Immature natural killer cell (primary cell): ENCODE measurements at places on chromosomes 2 and 18. TPM values are rescaled to one million over a fixed set of nuclear protein-coding genes. Genes with fewer than 3 reads are reported as not detected.

DNA sequence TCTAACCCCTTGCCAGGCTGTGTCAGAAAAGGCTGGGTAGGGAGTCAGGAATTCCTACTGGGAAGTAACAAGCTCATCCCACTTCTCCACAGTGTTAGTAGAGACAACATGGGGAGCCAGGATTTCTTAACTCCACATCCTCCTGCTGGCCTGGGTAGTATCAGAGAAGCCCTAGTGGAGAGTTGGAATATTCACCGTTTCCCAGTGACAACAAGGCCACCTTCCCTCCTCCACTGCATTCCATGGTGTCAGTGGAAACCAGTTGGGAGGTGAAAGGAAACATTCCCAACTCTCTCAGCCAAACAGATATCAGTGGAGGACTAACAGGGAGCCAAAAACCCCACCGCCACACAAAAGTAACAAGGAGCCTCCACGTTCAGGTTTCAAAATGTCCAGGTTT, 41.2 kb downstream of the SRD5A2 start:
- DNase-seq, result no peak

- no peak for DNase-seq
Observed at GRCh38 chr2:148603562-148603920, 41.0 kb upstream of the EPC2 start.

DNA sequence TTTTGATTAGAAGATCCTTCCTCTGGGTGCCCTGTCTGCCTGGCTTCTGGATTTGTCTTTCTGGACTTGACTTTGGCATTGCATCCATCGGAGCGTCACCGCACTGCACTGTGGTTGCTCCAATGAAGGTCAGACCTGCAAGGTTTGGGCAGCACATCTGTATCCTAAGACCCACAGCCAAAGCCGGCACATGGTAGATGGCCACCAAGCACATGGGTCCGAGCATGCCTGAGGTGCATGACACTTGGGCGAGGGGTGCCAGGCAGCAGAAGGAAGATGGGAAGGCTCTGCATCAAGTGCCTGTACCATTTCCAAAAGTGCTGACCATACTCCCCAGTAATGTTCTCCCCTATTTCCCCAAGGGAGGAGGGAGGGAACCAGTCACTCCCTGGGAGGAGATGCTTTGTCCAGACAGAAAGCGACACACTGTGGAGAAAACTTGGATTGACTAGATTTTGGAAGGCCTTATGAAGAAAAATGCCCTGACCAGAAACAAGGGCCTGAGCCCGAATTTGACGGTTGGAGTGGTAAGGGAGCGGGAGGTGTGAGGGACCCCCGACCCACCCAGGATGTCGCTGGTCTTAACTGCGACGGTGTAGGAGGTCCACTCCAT, 149.9 kb downstream of the LOXHD1 start:
- no peak for DNase-seq

- DNase-seq, result no peak
Observed at GRCh38 chr18:35511428-35511827, 13.7 kb upstream of the INO80C start.

GRCh38 chr2:195604706-195605105, 52.3 kb upstream of the SLC39A10 start:
- no peak for DNase-seq

GRCh38 chr2:151002959-151003600, 258.6 kb downstream of the RBM43 start:
- no peak for DNase-seq

GRCh38 chr2:239803102-239803765, 221.9 kb downstream of the NDUFA10 start:
- DNase-seq, result no peak

DNA sequence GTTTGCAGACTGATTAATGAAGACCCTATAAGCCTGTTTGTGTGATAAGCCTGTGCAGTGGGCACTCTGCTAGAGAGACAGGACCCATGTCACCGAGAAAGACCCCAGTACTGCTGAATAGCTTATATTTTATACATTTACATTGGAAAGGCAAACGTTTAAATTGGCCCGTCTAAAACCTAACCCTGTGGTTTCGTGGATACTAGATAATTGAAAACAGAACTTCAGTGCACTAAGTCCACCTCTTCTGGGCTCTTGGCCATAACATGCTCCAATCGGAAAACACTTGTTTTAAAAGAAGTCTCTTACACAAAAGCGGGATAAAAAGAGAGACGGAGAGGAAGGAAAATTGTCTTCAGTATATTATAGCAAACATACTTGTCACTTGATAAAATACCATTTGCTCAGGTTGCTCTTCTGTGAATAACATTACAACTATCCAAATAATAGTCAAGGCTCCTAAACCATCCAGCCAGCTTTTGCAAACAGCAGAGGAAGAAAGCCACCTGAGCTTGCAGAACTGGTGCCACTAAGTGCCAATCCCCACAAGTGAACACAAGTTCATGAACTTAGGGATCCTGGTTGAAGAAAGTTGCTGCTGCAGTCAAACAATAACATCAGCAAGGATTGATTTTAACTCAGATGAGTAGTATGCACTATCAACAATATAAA, 218.4 kb upstream of the FN1 start:
- no peak for DNase-seq

DNA sequence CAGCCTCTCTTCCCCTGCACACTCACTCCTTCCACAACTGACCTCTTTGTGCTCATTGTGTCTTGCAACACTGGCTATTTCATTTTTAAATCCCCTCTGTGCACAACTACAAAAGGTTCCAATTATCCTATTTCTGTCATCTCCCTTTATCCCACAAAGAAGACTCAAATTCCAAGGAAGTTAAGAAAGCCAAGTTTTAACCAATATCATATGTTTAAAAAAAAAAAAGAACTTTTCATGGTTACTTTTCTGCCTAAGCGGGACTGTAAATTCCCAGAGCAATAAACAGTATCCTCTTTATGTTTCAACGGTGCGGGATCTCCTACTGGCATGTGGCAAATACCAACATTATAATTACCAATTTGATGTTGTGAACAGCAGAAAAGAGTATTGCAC, 83.8 kb downstream of the DOCK10 start:
- no peak for DNase-seq

- DNase-seq, result no peak
Observed at GRCh38 chr2:235963853-235964577, 204.2 kb downstream of the GBX2 start.

DNA sequence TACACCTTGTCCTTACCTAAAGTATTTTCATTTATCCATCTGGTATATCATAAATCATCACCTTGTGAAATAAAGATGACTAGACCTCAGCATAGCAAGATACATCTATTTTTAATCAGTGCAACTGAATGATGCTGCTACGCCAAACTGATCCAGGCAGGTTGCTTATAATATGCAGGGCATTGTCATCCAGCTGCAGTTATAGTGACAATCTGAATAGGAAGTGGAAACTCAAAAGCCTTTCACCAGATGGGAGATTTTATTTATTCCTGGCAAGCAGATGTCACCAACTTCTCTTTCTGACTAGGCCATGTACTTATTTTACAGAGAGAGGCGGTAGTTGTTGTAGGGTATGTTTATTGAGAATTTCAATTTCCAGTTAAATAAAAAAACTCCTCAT, 747.3 kb downstream of the ADCYAP1 start:
- DNase-seq, result no peak

- DNase-seq, result no peak
Observed at GRCh38 chr2:24304098-24304497, 56.2 kb downstream of the ITSN2 start.

GRCh38 chr2:228675646-228676045, 494.2 kb upstream of the SPHKAP start:
- DNase-seq, result no peak

DNA sequence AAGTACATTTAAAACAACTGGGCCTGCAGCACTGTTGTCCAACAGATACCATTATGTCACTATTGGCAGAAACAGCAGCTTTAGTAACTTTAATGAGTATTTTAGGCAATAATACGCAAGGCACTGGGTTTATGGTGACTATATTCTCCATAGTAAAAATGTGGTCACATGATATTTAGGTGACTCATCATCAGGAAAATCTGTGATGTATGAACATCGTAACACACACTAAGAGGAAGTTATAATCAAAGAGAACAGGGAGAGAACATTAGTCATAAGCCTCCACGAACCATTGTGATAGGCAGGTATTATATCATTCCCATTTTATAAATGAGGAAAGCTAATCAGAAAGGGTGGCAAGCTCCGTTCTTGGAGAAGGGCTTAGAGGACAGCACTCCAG, 36.9 kb downstream of the RAPH1 start:
- no peak for DNase-seq

DNA sequence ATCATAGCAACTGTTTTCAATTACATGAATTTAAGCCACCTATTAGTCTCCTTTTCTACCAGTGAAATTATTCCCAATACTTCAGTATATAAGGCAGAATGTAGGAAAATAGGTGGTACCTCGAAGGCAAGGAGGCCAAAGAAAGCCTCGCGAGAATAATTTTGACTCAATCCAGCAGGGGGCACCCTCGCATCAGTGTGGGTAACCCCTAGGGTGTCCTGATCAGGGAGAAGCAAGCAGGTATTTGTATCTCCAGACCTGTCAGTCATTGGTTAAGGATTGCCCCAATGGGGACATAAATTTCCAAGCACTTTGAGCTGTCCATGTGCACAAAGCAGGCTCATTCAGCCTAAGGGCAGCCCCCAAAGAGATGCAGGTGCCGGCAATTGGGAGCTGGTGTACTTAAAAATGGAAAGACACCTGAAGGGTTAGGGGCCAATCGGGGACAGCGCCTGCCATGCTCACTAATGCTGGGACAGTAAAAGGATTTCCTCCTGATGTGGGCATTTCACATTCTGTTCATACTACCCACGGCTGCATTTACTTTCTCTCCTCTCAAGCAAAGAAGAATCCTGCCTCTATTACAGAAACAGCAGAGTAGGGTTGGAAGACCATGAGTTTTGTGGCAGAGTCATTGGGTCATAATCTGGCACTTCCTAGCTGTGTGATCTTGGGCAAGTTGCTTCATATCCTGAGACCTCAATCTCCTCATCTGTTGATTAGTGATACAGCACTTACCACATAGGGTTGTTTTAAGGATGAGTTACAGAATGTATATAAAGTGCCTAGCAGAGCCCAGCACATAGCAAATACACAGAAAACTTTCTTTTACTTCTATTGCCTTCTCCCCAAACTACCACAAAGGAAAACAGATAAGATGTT, 136.1 kb downstream of the ICOS start:
- DNase-seq, result peak; percentile 14

DNA sequence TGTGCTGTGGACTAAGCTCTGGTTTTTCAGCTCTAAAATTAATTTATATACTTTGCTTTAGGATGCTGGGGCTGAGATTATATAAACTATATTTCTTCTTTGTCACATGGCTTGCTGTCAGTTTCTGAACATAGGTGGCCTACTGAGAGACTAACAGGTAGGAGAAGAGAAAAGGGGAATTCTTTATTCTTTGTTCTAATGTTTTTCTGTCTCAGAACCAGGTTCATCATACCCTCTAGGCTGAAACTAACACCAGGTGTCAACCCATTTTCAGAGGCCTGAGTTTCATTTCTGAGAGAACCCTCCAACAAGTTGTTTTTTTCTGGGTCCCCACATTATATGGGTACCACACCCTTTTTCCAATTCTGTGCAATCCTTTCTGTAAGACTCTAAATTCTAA, 843.6 kb downstream of the TRIB2 start:
- DNase-seq, result no peak

GRCh38 chr2:88754585-88755320, 63.3 kb downstream of the RPIA start:
- no peak for DNase-seq

DNA sequence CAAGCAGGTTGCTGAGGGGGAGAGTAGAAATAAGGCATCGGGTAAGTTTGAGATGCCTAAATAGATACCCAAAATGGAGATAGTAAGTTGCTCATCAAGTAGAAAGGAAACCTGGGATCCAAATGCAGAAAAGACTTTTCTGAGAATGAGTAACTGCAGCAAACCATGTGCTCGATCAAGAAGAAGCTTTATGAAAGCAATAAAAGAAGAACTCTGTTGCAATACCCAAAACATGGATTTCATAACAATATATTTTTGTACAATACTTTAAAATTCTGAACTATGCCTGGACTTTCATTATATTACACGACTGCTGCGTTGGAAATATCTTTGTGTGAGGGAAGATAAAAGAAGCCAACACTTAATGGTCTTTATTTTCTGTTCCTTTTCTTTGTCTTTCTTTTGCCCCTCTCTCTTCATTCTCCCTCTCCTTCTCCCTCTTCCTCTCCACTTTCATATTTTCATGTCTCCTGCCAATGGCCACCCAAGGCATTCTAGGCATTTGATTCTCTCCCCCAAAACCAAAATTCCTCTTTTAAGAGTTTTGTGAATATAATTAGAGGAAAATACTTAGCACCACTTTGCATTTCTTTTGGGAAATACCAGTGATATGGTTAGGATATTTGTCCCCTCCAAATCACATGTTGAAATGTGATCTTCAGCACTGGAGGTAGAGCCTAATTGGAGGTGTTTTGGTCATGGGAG, 257.6 kb downstream of the MREG start:
- no peak for DNase-seq

DNA sequence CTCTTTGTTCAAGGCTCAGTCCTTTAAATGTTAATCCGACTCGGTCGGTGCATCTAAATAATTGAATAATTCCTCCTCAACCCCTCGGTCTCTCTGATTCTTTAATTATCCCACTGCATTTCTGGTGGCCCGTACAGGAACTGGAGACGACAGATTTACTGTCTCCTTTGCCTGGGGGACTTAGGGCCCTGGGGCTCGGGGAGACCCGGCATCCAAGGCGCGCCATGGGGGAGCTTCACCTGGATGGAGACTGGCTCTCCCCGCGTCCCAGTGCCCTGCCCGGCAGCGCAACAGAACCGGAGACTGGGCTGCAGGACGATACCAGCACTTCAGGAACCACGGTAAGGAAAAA, 47.7 kb upstream of the SELENOI start:
- DNase-seq, result no peak

DNA sequence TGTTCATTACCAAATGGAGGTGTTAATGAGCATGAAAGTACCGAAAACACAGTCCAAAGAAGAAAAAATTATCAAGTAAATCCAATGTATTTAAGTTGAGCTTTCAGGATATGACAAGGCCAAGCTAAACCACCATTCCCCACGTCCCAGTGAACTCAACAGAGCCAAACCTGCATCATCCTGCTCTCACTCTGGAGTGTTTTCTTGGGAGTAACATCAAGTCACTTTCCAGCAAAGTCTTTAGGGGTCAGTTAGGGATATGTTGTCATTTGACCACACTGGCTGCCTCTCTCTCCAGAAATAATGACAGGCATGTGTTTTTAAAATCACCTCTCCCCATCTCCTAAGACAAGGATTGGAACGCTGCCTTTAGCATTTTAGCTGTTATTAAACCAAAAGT, 140.5 kb downstream of the SRBD1 start:
- no peak for DNase-seq

- DNase-seq, result no peak
Observed at GRCh38 chr2:72159211-72159993, 11.7 kb upstream of the CYP26B1 start.

PXDN gene
- polyA plus RNA-seq, result not detected

CRYGC gene
- not detected for polyA plus RNA-seq

SLC4A3 gene
- polyA plus RNA-seq, result 0.52 TPM

DSG1 gene
- polyA plus RNA-seq, result not detected

VIT gene
- not detected for polyA plus RNA-seq

MC5R gene
- polyA plus RNA-seq, result not detected

LMAN1 gene
- 32.3 TPM for polyA plus RNA-seq
